ENCODE measurements at places on chromosomes 6 and 20. TPM values are rescaled to one million over a fixed set of nuclear protein-coding genes. Genes with fewer than 3 reads are reported as not detected.

GRCh38 chr6:167683028-167683862, 143.5 kb upstream of the AFDN start:
- no peak for DNase-seq

- no peak for DNase-seq
These were observed 654 bp downstream of the TMEM14C start for GRCh38 chr6:10723567-10723881.

The FKBP1C gene
- not detected for total RNA-seq

DNA sequence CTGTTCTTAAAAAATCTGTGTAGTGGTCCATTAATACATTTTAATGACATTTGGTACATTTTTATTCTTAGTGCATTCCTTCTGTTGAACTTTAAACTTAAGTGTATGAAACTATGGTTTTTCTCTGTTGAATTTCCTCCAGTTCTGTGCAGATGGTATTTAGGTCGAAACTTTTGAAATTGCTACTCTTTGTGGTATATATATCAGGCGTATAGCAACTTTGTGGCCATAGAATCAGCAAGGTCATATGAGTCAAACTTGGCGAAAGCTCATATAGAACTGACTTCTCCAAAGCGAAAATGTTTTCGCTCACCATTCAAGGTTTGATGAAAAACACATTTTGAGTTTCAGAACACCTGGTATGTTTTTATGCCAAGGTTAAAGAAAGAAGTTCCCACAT, 93.7 kb downstream of the MAP3K4 start:
- DNase-seq: no peak

DNA sequence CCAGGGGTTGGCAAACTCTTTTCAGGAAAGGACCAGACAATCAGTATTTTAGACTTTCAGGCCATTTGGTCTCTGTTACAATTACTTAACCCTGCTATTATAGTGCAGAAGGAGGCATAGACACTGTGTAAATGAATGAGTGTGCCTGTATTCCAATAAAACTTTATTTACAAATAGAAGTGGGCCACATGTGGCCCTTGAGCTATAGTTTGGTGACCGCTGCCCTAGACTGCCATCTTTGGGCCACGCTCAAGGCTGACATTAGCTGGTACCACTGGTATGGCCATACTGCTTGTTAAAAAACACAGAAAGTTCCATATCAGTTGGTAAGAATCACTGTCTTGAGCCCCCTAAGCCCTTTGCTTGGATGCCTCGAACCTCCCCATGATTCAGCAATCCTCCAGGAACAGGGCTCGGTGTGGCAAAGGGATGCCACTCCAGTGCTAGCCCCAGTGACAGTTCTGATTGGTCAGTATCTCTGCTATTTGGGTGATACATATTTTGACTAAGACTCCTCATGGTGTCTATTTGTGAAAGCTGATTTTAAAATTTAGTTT, 23.3 kb upstream of the SNRNP48 start:
- no peak for DNase-seq

- no peak for DNase-seq
These were observed 34.8 kb downstream of the IYD start for GRCh38 chr6:150403458-150404246.

DNA sequence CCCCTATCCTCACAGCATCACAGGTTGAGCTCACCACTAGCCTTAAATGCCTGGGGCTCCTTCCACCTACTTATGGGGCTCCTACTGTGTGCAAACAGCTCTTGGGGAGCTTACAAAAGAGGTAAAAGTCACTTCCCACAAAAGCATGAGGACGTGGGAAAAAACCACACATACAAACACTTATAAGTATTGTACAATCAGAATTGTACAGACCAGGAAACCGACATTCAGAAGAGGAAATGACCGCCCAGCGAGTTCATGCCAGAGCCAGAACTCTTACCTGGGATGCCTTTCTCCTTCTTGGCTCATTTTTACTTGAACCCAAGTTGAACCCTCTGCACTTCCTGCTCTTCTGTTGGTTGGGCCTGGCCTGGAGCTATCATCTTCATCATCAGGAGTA, 6.3 kb upstream of the PPP1R16B start:
- no peak for DNase-seq

DNA sequence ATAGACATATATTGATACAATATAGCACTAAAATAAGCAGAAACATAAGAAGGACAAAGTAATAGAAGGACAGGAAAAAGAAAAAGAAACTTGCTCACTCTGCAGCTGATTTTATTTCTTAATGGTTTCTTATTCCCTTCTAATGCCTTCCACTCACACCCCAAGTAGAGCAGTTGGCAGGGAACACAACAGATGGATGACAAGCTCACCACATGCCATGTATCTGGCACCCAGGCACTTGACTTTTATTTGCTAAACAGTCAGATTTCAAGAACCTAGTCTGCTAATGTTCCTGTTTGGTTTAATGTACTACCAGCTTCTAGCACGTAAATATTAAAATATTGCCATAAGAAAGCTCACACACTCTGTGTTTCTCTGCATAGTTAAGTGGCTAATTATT, 87.1 kb downstream of the COL19A1 start:
- no peak for DNase-seq

The LTV1 gene
- total RNA-seq: 31.4 TPM

GRCh38 chr20:56228021-56228420, 20.5 kb upstream of the MC3R start:
- no peak for DNase-seq

The COL10A1 gene
- total RNA-seq: 0.29 TPM

The RAMACL gene
- 3.2 TPM for total RNA-seq

The HLA-DMA gene
- 42.9 TPM for total RNA-seq

The KIF13A gene
- 48.5 TPM for total RNA-seq

DNA sequence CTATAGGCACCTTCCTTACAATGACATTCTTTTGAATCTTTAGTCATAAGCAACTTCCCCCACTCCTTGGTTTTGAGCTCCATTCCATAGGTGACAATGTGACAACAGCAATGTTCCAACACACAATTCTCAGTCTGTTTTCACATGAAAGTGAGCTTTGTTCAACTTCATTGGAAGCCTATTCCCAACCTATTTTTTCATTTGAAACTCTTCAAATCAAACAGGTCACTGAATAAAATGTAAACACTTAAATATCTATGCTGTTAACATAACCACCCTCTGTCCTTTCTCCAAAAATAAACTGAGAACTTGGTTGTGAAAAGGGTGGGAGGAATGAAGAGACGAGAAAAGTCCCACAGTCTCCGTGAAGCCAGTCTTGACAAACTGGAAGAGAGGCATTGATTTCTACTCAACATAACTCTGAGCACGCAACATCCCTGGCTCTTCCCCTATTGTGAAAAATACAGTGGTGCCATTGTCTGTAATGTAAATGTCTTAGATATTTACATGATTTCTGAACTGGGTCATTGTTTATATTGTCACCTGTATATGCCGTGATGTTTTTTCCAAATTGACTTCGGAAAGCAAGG, 343.1 kb downstream of the TFAP2A start:
- DNase-seq: no peak

GRCh38 chr6:84228198-84228543, 728 bp upstream of the CEP162 start:
- DNase-seq: no peak

DNA sequence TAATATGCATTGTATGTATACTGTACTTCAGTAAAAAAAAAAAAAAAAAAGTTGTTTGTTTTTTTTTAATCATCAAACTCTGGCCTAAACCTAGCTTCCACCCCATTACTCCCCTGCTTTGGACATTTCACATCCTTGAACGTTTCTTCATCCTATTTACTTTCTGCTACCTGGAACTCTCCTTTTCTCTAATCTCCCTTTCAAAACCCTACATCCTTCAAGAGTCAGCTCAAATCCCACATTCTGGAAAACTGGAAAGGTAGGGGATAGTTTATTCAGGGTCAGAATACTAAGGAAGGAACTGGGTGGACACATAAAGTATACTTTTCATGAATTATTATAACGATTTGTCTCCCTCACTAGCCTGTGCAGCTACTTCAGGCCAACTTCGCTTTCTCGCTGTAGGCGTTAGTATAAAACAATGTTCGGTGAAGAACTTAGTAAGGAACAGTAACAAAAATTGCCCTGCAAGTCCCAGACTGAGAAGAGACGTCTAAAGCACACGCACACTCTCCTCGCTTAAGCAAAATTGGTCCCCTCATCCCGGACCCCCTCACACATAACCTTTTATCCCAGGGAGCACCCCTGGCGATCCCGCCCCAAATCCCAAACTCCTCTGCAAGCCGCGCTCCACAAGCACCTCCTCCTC, 775 bp downstream of the PIGU start:
- DNase-seq: no peak

The CAGE1 gene
- total RNA-seq: not detected

DNA sequence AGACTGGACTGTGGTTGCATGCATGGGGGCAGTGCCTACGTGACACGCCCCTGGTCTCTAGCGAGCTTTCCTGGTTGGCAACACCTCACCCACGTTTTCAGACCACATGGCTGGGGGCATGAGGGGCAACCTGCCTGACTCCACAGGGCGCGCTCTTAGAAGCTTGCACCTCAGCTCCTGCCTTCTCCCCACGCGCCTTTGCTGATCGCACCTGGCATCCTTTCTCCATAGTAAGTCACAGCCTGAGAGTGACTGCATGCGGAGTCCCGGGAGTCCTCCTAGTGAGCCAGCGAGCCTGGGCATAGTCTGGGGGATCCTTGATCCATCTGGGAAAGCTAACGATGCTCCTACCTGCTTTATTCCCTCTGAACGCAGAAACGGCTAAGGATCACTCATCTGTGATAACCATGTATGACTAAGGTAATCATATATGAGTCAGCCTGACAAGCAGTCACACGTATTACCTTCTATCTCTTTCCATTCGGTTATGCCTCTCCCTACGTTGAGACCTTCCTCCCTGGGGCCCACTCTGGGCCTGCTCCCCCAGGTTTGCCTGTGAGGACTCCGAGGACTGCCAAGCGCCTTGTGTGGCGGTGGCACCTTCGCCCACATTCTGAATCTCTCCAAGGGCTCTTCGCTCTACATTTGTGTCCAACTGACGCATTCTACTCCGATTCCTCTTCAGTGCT, 4.5 kb downstream of the TCFL5 start:
- no peak for DNase-seq

- DNase-seq: no peak
These were observed 5.0 kb upstream of the ADGRF1 start for GRCh38 chr6:47047097-47047478.

DNA sequence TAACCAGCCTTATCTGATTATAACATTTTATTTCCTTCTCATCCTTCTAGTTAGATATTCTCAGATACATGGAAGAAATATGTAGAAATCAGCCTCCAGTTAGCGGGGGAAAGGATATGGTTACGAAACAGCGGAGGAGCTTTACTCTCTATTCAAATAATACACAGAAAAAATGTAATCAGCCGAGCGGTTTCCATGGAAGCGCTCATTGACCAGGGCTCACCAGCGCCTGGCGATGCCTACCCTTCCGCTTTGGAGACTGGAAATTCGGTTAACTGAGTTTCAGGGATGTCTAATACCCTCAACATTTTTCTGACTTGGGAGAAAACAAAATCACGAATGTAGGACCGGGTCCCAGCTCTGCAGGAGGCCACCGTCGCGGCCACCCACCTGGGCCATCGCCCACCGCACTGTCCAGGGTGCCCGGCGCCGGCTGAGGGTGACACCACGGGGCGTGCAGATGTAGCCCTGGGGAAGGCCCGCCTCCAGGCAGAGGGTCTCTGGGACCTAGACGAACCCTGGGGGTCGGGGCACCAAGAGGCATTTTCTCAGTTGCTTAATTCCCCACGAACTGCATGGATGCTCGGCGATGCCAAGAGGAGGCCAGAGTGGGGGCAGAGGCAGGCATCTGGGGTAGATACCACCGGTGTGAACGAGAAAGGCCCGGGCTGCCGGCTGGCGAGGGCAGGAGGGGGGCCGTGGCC, 1.7 kb downstream of the PRR18 start:
- no peak for DNase-seq

- no peak for DNase-seq
These were observed 23.4 kb downstream of the SIRPA start for GRCh38 chr20:1918491-1919165.

- DNase-seq: no peak
These were observed 36.0 kb downstream of the ANKS1A start for GRCh38 chr6:34924831-34925625.

- DNase-seq: no peak
These were observed 71.2 kb upstream of the PRDM1 start for GRCh38 chr6:106014955-106015354.

The OLIG3 gene
- total RNA-seq: not detected

GRCh38 chr6:157955675-157956074, 26.0 kb upstream of the SYNJ2 start:
- DNase-seq: no peak

The DSN1 gene
- 6.4 TPM for total RNA-seq

DNA sequence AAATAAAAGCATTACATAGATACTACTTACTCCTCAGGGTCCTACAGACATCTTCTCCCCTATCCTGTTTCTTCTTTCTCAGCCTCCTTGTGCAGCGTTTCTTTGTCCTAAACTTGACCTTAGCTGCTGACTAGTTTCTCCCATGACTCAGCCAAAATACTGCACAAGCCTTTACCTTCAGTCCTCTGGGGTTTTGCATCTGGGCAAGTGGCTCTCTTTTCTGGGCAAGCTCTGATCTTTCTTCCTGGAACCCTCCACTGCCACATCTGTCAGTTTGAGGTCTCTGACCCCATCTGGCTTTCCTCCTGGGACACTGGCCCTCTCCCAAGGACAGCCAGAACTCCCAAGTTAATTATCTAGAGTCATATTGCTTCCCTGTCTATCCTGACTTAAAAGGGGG, 838.4 kb downstream of the DHX35 start:
- DNase-seq: no peak

- DNase-seq: no peak
These were observed 37.5 kb downstream of the SASH1 start for GRCh38 chr6:148379966-148380713.

GRCh38 chr6:123116370-123116769, 120.3 kb downstream of the CLVS2 start:
- DNase-seq: no peak

GRCh38 chr6:159595173-159595572, 97.9 kb downstream of the SOD2 start:
- no peak for DNase-seq

- DNase-seq: no peak
These were observed 25.2 kb upstream of the TULP4 start for GRCh38 chr6:158287047-158287446.

- no peak for DNase-seq
These were observed 7.9 kb downstream of the AHCY start for GRCh38 chr20:34295284-34295683.

DNA sequence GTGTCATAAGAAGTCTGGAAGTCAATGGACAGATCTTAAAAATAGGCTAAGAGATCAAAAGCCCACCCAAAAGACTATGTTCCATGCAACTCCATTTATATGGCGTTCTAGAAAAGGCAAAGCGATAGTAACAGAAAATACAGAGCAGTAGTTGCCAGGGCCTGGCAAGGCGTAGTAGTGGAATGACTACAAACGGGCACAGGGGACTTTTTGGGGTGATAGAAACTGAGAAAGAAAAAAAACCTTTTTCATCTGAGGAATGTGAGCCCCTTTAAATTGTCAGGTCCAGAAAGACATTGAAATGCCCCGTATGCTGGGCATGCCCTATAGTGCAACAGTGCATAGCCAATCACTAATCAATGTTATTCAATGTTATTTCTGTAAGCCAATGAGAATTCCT, 47.2 kb upstream of the FAM50B start:
- no peak for DNase-seq

Data from mesenteric fat pad (tissue), 1 donor.